Spleen (tissue), 13 donors: ENCODE measurements at places on chromosomes 4 and X.

DNA sequence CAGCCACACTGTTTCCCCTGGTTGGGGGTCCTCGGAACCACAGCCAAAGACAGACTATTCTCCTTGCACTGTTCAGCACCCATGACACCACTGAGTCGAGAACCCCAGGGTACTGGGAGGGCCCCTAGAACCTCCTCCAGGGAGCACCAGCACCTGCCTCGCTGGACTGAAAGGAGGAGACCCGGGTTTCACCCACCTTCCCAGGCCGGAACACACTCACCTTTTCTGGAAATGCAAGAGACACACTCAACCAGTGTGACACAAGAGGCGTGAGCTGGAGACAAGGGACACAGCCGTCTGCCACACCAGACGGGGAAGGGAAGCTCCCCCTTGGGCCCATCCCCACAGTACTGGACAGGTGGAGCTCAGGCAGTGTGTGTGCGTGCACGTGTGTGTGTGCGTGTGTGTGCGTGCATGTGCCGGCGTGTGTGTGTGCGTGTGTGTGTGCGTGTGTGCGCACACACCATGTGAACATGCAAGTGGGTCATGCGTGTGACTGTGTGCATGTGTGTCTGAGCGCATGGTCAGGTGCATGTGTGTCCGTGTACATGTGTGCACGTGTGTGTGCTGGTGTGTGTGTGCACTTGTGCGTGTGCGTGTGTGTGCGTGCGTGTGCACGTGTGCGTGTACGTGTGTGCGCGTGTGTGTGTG, 128.8 kb upstream of the NKX1-1 start:
- DNase-seq: peak; percentile 67

- DNase-seq: no peak
Observed at GRCh38 chr4:87388901-87389300, 2.1 kb downstream of the HSD17B11 start.

DNA sequence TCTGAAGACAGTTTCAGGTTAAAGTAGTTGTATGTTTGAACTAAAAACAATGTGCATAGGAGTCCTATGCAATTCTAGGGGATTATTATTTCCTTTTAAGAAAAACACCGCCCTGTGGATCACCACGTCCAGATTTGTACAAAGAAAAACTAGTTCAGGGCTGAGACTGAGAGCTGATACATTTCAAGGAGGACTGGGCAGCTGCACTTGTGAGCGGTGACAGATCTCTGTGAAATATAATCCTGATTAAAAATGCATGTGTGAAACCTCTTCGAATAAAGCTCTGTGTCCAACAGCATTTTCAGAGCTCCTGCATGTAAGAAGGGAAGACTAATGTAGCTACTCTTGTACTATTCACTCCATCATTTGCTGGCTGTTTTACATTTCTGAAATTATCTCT, 365.8 kb upstream of the PITX2 start:
- DNase-seq: no peak

DNA sequence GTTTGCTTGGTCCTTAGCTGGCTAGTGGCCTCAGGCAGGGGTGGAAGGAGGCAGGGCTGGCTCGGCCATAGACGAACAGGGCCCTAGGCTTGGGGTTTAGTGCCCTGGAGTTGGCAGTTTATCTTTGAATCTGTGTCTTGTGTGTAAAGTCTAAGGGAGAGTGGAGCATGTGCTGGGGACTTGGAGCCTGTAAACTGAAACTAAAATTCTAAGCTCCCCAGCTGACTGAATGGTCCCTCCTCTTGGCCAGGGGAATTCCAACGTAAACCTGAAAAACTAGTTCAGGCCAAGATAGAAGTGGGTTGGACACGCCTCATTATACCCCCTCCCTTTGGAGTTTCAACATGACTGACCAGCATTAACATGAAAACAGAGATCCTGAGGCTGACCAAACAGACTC, 46.1 kb upstream of the GPR78 start:
- DNase-seq: no peak

DNA sequence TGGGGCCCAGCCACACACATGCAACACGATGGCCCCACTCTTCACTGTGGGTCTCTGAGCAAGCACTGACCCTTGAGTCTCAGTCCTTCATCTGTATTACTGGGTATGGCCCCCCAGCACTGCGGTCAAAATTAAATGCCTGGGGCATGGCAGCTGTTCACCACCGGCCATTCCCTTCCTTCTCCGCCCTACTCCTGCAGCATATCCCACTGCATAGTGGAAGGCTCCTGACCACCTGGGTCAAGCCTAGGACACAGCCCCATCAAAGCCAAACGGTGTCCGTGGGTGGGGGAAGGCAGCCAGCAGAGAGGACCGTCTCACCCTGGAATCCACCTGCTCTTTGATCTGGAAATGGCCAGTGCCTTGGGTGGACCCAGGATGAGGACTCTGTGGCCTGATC, 30.7 kb downstream of the PPP2R2C start:
- DNase-seq: no peak

GRCh38 chr4:83865417-83866150, 329.7 kb downstream of the GPAT3 start:
- DNase-seq: no peak

DNA sequence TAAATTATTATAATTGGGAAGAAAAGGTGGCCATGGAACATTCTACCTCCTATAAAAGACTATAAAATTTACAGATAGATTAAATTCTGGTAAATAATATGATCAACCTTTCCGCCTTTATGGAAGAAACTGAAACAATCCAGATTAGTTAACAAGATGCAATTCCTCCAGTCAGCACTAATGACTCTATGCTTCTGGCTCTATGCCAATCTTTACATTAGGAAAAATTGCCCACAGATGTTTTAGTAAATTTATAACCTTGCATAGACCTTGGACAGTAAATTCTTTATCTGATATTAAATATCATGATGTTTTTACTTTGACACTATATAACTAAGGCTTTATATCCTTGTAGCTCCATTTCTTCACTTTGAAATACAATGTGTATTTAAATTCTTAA, 2302.5 kb downstream of the ARAP2 start:
- DNase-seq: no peak

DNA sequence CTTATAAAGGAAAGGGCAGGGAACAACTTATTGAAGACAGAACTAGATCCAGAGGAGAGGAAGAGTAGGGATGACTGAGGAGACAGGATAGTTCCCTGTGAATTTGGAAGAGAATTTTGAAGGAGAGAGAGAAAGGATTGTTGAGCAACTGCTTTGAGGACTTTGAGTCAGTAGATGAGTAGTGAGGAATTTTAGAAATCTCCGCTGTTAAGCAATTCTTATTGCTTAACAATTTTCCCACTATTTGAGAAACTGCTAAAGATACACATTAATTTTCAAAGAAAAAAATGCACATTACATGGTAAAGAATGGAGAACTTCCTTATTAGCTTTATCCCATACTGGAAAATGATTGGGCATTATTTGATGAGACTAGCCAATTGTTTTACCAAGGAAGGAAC, 116.3 kb upstream of the NRK start:
- DNase-seq: no peak

DNA sequence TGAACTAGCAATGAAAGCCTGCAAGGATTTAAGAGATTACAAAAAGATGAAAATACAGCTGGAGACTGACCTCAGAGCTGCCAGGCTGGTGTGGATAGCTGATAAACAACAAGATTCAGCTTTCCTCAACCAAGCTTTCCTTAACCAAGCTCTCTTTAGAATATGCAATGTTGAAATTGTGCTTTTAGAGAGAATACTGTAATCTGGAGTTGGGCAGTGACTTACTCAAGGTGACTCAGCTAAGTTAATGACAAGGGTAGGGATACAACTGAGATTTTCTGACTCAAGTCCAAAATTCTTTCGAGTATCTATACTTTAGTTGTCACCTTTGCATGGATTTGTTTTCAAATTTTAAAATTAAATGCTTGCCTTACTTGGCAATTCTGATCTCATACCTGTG, 98.0 kb downstream of the AMMECR1 start:
- no peak for DNase-seq

DNA sequence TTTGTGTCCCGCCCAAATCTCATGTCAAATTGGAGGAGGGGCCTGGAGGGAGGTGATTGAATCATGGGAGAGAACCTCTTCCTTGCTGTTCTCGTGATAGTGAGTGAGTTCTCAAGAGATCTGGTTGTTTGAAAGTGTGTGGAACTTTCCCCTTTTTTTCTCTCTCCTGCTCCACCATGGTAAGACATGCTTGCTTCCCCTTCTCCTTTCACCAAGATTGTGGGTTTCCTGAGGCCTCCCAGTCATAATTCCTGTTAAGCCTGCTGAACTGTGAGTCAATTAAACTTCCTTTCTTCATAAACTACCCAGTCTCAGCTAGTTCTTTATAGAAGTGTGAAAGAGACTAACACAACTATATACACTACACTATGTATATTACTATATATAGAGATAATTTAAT, 697.8 kb upstream of the HS3ST1 start:
- DNase-seq: no peak

GRCh38 chr4:17639136-17639535, 24.7 kb downstream of the MED28 start:
- no peak for DNase-seq

DNA sequence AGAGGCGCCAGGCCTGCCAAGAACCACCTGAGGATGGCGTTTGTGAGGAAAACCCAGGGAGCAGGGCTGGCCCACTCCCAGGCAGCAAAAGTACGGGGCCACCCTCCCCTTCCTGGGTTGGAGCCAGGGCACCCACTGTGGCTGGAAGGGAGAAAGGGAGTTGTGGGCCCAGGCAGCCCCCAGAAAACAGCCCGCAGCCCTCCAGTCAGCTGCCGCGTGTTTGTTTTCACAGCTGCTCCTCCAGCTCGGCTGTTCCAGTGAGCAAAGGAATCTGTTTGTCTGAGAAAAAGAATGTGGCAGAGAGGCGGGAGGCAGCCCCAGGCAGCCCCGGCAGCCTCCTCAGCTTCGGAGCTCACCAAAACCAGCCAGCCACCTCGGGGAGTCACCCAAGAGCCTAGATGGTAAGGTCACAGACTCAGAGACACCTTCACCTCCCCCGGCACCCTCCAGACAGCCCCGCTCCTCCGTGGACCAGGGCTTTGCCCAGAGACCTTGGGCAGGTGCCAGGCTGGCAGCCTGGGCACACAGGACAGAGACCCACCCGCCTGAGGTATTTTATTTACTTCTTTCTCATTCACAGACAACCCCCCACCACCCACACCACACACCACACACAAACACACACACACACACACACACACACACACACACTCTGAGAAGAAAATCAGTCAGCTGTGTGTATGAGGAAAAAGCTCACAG, 338.1 kb downstream of the BCOR start:
- no peak for DNase-seq

- DNase-seq: no peak
Observed at GRCh38 chr4:36168127-36168878, 76.0 kb downstream of the ARAP2 start.

DNA sequence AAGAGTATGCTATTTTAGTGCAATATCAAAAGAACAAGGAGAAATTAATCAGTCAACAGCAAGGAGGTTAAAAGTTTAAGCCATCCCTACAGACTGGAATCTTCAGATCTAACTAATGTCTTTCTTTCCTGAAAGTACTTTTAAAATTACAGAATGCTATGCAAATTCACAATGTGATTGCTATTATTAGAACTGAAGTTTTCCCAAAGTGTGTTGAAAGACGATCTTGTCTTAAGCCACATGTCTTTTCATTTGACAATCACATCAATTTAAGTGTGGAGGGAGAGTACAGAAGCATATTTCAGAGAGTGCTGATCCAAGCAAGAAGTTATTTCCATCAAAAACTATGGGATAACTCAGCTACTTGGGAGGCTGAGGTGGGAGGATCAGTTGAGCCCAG, 64.7 kb upstream of the TNIP3 start:
- no peak for DNase-seq

GRCh38 chrX:152641996-152642395, 4.3 kb downstream of the GABRQ start:
- no peak for DNase-seq

DNA sequence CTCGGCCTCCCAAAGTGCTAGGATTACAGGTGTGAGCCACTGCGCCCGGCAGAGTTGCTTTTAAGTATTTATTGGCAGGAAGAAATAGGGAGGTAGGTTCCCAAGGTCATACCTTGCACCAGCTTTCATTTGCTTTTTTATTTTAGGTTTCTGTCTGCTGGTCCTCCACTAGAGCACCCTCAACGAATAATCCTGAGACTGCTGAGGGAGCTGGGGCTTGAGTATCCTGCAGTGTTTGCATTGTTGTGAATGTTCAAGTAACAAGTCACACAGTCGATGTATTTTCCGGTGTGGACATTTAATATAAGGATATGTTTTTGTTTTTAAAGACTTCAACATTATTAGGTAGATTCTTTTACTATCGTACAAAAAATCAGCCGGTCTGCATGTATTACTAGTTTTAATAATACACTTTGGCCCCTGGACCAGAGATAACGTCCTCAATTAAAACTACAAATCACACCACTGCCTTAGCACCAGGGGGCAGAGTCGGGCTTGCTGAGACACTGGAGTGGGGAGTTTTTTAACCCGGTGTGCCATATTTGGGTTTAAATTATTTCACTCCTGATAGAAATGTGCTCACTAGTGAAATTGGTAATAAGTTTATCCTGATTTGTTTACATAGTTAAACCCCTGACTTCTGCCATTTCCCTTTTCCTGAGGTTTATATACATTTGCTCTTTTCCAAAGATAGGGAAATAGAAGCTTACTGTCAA, 11.6 kb downstream of the SMIM20 start:
- no peak for DNase-seq

GRCh38 chr4:7312691-7313090, 120.4 kb downstream of the SORCS2 start:
- no peak for DNase-seq

DNA sequence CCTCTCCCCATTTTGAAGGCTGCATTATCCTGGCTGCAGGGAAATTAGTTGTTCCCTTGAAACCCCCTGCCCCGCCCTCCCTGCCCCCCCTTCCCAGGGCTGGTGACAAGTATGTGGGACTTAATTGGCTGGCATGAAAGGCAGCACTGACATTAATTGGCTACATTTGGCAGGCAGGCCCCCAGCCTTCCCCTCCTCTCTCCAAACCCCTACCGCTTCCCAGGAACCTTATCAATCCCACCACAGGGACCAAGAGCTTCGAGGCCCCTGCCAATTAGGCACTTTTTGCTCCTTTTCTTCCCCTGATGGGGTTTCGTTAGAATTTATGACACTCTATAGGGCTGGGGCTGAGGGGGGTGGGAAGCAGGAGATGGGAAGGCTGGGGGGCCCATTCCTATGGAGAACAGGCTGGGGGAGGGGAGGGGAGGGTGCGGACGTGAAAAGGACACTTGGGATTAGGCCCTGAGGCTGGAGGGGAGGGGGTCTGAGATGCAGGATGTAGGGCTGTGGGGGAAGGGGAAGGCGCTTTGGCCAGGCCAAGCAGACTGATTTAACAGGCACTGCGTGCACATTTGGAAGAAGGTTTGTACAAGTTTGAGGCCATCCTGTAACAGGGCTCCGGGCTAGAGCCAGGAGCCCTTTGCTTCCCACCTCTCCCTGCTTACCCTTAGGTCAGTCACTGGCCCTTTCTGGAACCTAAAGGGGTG, 52.2 kb downstream of the EFNB1 start:
- no peak for DNase-seq
